Sciatic nerve (tissue), 2 donors: ENCODE measurements at places on chromosomes 5 and 9.

- DNase-seq = no peak
These were observed 109.5 kb upstream of the COL5A1 start for GRCh38 chr9:134532084-134532483.

GRCh38 chr9:108688676-108689075, 167.1 kb downstream of the ACTL7B start:
- no peak for DNase-seq

DNA sequence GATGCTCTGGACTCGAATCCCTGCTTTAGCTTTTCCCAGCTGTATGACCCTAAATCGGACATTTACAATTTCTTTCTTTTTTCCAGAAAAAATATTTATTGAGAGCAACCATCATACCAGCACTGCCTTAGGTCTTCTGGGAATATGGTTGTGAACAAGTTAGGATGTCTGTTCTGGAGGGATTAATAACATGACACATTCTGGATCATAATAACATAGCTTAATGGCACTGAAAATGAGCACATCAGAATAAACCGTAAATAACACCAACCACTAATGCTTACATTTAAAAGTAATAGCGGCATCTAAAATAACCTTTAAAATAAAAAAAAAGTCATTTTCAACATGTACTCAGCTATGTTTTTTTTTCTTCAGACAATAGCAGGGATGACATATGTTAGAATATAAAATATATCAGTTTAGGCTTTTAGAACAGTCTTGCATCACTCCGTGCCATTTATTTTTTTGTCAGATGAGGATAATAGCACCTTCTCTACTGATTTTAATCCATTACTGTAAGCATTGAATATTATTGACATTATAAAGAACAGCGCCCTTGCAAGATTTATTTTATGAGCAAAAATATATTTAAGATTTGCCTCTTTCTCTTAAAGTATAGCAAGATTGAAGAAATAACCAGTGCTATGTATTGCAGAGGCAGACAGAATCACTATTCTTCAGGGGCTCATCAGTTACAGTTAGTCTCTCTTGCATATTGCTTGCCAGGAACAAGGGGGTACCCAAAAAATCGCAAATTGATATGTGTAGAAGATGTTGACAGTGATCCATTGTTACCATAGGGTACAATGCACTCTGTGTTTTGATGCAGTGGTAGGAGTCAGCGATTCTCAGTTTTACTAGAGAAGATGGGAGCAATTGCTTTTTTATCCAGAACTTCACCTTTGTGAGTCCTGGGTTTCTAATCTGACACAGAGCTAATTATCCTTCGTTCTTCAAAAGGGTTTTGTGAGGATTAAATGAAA, 168.4 kb upstream of the NR3C1 start:
- DNase-seq = no peak

GRCh38 chr9:128372784-128373183, 1.6 kb downstream of the URM1 start:
- DNase-seq = no peak

DNA sequence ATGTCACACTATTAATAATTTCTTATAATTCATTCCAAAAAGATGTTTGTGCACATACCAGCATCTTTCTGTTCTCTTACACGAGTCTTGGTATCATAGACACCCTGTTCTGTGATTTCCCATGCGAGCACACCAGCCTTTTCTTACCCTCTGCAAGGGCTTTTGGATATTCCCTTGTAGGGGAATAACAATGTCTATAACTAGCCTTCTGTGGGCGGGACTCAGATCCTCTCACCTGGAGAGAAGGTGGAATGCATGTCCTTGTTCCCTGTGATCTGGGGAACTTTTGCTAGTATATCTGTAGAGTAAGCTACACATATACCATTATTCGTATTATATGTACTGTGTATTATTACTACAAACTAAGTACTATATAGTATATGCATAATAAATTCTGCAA, 44.8 kb downstream of the EHMT1 start:
- DNase-seq = no peak

DNA sequence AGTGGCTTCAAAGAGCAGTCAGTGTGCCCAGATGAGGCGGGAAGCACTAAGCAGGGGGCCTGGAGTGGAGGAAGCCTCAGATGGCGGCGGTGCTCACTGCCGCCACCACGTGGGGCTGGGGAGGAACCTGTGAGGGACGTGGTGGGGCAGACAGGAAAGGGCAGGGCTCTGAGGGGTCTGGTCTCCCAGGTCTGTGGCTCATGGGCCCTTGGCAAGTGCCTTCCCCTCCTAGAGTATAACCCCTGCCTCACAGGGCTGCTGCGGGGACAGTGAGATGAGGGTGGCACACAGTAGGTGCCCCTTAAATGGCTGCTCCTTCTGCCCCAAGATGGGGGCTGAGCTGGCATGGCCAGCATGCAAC, 26.6 kb downstream of the NR5A1 start:
- DNase-seq = no peak
